ENCODE measurements at places on chromosomes 11 and 22.

- DNase-seq, result no peak
Measured at GRCh38 chr22:36329254-36330078, 58.3 kb downstream of the MYH9 start.

- DNase-seq, result no peak
Measured at GRCh38 chr11:120522021-120522420, 10.5 kb downstream of the GRIK4 start.

GRCh38 chr11:128766591-128767081 is 72.8 kb downstream of the FLI1 start:
- DNase-seq, result no peak

GRCh38 chr11:35859301-35859700 is 84.6 kb upstream of the LDLRAD3 start:
- DNase-seq, result no peak

GRCh38 chr11:12114193-12115033 is 4.0 kb downstream of the MICAL2 start:
- no peak for DNase-seq

DNA sequence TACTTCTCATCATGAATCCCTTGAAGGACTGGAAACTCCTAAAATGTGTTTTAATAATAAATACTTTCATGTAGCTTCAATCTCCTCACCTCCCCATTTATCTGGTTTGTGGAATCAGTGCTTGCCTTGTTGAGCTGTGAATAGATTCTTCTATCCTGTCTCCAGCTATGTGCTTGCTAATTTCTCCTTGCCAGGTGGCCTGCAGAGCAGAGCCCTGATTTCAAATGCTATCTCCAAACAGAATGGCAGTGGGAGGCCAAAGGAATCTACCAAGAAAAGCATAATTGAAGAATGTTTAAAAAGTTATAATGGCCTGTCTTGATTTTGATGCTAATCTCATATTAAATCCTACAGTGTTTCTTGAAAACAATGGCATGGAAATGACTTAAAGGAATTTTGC is 309.3 kb upstream of the CHORDC1 start:
- DNase-seq, result no peak

DNA sequence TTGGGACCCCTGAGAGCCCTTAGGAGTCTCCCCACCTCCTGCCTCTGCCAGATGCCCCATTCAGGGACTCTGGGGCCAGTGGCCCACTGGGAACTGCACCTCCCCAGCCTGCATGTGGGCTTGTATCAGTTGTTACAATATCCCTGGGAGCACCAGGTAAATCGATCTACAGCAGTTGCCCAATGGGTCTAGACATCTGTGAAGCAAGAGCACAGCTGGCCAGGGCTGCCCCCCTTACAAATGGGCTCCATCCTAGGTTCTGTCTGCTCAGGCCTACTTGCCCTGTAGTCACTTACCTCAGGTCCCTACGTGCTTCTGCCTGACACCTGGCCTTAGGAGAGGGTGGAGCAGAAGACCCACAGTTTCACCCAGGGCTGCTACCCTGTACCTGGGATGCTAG is 62.7 kb downstream of the HIRA start:
- no peak for DNase-seq

DNA sequence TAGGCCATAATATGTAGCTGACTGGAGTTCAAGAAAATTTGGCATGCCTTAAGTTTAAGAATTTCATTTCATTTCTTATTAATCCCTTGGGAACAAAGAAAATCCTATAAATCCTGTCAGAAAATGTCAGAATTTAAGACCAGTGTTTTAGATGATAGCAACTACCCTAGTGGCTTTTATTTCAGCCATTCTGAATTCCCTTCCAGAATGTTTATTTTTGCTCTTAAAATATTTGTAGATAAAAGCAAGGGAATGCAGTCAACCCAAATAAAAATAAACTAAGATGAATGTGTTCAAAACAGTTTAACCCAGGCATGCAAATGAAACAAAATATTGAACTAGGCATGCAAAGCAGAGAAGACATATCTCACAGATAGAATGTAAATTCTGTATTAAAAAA is 356.9 kb upstream of the LRRC4C start:
- DNase-seq, result no peak

DNA sequence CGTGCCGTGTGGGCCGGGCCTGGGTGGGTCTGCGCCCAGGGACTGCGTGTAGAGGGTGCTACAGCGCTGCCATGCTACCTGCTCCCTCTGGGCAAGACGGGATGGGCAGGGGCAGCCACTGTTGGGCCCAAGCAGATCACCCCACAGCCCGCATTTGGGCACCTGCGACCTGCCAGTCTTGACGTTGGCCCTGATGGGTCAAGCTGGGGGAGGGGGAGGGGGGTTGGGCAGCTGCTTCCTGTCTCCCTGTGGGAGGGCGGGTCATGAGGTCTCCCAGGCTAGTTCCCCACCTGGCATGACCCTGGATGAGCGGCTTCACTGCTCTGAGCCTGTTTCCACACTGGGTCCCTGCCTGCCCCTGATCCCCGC is 2.8 kb upstream of the RPS19BP1 start:
- peak; percentile 81 for DNase-seq

GRCh38 chr11:86747801-86748200 is 52.5 kb upstream of the PRSS23 start:
- DNase-seq, result no peak

GRCh38 chr11:18395735-18396504 is 1.6 kb downstream of the LDHA start:
- peak; percentile 98 for DNase-seq

- DNase-seq, result no peak
Measured at GRCh38 chr11:15153231-15153630, 38.5 kb downstream of the INSC start.

- peak; percentile 18 for DNase-seq
Measured at GRCh38 chr11:109783840-109784239, 309.4 kb upstream of the ZC3H12C start.

DNA sequence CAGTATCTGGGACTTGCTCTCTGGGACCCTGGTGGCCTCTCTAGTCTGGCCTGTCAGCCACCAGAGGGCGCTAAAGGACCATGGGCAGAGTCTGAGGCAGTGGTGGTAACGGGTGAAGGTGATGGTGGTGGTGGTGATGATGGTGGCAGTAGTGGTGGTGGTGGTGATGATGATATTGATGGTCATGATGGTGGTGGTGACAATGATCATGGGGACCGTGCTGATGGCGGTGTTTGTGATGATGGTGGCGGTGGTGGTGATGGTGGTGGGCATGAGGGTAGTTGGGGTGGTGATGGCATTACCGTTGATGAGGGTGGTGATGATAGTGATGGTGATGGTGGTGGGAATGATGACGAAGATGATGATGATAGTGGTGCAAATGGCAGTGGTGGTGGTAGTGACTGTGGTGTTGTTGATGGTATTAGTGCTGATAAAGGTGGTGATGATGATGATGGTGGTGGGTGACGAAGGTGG is 16.0 kb downstream of the TRPM5 start:
- peak; percentile 76 for DNase-seq

DNA sequence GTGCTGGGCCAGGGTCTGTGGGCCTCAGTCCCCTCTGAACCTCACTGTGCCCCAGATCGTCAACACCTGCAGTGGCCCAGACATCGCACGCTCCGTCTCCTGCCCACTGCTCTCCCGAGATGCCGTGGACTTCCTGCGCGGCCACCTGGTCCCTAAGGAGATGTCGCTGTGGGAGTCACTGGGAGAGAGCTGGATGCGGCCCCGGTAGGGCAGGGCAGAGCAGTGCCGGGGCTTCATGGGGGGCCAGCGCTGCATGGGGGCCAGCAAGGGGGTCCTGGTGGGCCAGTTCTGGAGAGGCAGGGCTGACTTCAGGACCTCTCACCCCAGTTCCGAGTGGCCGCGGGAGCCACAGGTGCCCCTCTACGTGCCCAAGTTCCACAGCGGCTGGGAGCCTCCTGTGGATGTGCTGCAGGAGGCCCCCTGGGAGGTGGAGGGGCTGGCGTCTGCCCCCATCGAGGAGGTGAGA is 16.3 kb downstream of the EPS8L2 start:
- DNase-seq, result no peak

DNA sequence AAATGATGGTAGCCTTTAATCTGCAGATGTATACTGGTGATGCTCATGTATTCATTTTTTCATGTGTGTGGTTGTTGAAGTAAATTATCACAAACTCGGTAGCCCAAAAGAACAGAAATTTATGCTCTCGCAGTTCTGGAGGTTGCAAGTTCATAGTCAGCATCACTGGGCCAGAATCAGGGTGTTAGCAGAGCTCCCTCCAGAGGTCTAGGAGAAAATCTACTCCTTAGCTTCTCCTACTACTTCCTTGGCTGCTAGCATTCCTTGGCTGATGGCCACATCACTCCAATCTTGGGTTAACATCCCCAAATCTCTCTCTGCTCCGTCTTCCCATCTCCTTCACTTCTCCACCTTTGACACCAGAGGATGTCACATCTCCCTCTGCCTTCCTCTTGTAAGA is 45.3 kb upstream of the GALNT18 start:
- no peak for DNase-seq

DNA sequence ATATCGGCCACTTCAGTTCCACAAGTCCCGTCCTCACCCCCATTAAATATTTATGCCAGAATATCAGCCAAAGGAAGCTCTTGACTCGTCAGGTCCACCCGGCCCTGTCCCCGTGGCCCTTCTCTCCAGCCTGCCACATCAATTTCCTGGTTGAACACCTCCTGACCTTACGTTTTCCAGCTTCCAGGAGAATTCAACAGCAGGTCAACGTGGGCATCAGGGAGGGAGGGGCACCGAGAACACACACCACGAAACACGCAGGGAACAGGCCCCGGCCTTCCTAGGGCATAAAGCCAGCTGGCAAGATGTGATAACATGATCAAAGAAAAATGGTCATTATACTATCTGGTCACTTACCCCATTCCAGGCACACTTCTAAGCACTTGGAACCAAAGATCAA is 15.3 kb downstream of the SULT4A1 start:
- DNase-seq, result no peak

DNA sequence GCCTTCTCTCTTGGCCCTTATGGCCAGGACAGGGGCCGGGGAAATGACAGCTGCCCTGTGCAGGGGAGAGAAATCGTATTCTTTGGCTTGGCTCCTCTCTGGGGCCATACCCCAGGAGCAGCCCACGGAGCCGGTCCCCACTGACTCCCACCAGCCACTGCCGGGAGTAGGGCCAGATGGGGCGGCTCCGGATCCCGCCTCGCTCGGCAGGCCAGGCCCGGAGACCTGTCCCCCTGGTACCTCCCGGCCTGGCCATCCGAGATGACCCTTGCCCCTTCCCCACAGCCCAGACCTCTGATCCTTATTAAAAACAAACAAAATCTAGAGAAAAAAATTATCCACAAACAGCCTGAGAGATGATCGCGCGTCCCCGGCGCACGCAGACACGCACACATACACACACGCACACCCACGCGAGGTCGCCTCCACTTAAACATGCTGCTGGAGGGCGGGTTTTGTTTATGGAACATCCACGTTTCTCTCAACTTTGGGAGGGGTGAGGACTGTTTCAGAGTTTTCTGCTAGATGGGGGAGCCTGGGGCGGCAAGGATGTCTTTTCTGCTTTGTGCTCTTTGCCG is 59.1 kb downstream of the IGLL1 start:
- peak; percentile 46 for DNase-seq

DNA sequence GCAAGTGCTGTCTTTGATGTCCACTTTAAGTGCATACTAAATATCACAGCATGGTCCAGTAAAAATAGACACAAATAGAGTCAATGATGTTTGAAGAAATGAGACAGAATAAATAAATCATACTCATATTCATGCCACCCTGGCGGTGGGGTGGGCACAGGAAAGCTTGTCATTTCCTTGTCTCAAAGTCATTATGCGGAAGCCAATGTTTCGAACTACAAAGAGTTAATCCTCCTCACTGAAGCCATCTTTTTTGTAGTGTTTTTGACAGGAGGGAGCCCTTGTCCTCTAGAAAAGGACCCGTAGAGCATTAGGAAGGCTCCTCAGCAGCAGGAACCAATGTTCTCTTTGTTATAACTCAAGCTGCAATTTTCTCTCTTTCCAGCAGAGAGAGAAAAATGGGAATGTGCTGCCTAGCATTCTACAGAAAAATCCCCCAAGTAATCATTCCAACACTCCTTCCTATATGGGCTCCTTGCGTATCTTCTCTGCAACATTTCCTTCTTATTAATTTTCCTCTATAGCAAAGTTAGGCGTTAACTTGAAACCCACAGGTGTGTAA is 30.6 kb downstream of the SC5D start:
- DNase-seq, result no peak

GRCh38 chr22:44097263-44098020 is 73.3 kb downstream of the PARVB start:
- no peak for DNase-seq

GRCh38 chr11:19694796-19695345 is 17.8 kb upstream of the NAV2 start:
- DNase-seq, result no peak

DNA sequence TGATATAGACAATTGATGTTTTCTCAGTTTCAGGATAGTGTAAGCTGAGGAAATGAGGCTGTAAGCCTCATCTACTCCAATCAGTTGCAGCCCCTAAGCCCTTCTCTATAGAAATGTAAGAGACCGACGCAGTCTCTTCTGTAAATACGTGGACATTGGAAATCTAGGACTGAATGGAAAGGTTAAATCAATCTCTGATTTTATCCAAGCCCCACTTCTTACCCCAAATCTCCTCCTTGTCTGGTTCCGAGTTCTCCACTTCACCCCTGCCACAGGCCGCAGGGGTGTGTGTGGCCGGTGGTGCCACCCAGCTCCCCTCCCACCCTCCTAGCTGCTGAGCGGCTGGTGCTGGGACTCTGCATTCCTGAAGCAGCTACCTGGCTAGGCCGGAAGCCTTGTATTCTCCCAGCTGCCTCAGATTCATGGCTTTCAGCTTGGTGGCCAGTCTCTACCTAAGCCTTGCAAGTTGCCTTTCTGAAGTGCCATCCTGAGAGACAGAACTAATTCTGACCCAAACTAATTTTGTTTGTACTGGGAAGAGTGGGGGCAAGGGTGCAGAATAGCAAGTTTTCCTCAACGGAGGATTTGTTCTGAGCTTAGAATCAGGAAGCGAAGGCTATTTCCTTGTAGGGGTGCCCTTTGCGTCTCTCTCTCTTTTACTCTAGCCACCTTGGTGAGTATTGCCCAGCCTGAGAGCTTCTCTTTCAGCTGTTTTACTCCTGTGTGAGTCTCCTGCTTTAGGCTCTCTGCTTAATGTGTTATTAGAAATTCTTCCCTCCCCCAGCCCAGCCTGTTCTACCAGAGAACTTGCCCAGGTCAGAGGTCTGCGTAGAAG is 749 bp downstream of the VWA5A start:
- DNase-seq, result no peak

- peak; percentile 99 for DNase-seq
Measured at GRCh38 chr11:44893846-44894617, 56.7 kb downstream of the TP53I11 start.

DNA sequence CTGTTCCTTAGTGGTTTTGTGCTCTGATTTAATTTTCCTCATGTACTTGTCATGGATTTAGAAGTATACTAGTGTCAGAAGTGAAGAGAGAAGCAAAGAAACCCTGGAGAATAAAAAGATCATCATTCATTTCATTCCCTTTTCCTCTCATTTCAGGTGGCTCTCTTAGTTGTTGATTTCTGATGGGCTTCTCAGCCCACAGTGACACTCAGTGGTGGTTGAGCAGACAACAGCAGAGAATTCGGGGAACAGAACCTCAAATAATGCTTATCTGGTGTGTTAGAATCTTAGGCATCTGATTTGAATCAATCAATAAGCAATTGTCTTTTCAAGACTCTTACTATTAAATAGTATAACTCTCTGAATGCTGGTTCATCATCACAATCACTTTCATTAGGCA is 1289.4 kb downstream of the FAM181B start:
- DNase-seq, result peak; percentile 15

- no peak for DNase-seq
Measured at GRCh38 chr11:120858740-120859139, 165.2 kb upstream of the TBCEL start.

Measured in WERI-Rb-1 (cell line).